Suppressor macrophage treated with lipopolysaccharide for 1 hour (primary cell): ENCODE measurements at places on chromosomes 1 and 21.
A peak's percentile ranks its signal among the peaks of the same experiment; 100 is the strongest.

- peak; percentile 66 for DNase-seq
These were observed 379 bp downstream of the PPCS start for GRCh38 chr1:42456754-42457089.

- peak; percentile 84 for DNase-seq
These were observed 43.4 kb downstream of the KIF1B start for GRCh38 chr1:10253755-10254154.

DNA sequence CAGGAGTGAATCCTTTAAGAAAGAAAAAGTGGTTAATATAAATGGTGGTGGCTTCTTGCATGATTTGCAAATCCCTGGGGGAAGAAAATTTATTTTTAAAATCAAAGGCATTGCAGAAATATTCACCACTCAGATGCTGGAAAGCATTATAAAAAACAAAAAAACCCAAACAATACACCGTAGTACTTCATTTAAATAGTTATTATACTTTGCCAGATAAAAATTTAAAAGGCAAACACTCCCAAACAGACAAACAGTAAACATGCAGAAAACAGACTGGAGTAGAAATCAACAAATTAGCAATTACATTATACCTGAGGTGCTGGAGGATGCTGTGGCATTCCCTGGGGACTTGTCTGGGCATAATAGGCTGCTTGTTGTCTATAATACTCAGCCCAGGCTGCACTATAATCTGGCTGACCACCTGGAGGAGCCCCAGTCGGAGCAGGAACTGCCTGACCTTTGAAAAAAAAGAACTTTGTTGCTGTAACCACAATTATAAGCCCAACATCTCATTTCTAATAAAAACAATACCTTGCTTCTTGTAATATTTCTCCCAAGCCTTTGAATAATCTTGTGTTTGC lies 29.9 kb downstream of the FUBP1 start:
- DNase-seq: no peak

GRCh38 chr21:42460391-42461184 lies 35.4 kb downstream of the RSPH1 start:
- no peak for DNase-seq

- DNase-seq: peak; percentile 26
These were observed 10.8 kb upstream of the PLEKHG5 start for GRCh38 chr1:6502000-6502891.

DNA sequence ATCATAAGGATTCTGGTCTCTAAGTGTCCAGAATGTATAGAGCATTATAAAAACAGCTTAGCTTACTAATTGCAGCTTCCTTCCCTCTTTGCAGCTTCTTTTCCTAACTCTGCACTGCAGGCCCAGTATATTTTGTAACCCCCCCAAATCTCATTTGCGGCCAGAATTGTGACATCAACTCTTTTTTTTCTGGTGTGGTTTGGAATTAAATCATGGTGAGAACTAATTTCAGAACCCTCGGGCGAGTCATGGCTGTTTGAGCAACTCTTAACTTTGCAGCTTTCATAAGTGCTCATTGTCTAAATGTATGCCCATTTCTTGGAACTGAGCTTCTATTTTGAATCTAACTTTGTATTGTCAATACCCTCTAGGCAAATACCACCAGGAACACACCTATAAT lies 187.4 kb downstream of the CYYR1 start:
- peak; percentile 34 for DNase-seq

DNA sequence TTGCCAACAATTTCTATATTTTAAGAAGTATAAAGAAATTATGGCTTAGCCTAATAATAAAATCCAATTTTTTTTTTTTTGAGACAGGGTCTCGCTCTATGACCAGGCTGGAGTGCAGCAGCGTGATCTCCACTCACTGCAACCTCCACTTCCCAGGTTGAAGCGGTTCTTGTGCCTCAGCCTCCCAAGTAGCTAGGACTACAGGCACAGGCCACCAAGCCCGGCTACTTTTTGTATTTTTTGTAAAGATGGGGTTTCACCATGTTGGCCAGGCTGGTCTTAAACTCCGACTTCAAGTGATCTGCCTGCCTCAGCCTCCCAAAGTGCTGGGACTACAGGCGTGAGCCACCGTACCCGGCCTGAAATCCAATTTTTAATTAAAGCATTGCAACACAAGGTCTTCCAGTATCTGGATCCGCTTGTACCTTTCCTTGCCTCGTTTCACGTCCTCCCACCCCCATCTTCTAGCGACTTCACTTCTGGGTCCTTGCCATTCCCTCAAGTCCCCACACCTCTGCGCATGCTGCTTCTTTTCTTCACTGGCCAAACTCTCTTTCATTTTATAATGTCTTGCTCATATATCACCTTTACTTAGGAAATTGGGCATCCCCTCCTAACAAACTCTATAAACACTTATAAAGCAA lies 2.3 kb downstream of the FUBP1 start:
- no peak for DNase-seq

DNA sequence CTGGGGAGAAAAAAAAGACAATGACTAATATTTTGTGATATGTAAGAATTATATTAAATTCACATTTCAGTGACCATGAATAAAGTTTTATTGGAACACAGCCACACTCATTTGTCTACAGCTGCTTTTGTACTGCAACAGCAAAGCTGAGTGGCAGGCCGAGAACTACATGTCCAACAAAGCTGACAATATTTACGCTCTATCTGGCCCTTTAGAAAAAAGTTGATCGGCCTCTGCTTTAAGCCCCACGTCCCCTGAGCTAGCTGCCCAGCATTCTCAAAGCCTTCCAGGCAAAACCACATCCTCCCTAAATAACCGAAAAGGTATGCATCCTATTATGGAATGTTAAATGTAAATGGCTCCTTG lies 8.6 kb downstream of the SLC2A1 start:
- DNase-seq: no peak

DNA sequence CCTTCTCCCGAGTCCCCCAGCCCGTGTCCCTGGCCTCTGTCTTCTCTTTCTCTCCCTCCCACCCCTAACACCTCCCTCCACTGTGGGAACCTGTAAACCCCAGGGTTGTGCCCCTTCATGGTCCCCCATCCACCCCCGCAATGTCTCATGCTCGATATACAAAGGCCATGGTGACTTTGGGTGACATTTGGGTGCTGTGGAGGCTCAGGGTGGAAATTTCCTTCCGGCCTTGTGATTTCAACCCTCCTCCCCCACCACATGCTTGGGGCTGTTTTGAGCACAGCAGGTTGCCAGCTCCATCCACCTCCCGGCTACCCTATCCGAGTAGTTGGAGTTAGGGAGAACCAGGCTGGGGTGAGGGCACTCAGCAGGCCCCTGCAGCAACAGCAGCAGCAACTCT lies 25.7 kb upstream of the VPS13D start:
- DNase-seq: no peak

- DNase-seq: peak; percentile 67
These were observed 791 bp downstream of the USP24 start for GRCh38 chr1:55214212-55214933.

GRCh38 chr1:9048551-9048950 lies 20.9 kb downstream of the SLC2A5 start:
- no peak for DNase-seq

- DNase-seq: no peak
These were observed 92.5 kb upstream of the KCNE2 start for GRCh38 chr21:34271189-34271851.

DNA sequence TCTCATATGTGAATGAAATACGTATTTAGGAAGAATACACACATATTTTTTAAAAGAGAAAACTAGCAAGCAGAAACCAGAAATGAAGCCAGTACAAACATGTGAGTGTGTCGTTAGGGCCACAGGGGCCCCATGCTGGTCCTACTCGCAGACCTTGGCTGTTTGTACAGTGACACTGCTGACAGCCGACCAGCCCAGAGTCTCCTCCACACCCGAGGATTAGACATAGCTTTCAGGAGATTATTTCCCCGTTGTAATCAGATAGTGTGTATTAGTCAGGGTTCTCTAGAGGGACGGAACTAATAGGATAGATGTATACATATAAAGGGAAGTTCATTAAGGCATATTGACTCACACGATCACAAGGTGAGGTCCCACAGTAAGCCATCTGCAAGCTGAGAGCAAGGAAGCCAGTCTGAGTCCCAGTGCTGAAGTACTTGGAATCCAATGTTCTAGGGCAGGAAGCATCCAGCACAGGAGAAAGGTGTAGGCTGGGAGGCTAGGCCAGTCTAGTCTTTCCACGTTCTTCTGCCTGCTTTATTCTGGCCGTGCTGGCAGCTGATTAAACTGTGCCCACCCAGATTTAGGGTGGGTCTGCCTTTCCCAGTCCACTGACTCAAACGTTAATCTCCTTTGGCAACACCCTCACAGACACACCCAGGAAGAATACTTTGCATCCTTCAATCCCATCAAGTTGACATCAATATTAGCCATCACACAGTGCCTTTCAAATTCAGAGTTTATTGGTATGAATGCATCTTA lies 51.2 kb downstream of the DIP2A start:
- no peak for DNase-seq

DNA sequence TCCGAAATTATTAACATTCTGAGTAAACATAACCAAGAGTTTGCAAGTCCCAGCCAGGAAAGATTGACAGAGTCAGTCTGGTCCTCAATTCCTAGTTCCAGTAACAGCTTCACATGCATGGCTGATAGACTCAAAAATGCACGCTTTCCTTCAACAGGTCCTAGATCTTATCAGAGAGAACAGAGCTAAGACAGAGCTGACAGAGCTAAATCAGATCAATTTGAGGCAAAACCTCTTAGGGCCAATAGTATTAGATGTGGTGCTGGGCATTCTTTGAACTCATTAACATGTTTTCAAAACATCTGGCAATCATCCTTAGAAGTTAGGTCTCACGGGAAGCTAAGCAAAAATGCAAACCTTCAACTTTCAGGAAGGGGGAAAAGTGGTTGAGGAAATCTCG lies 114.0 kb downstream of the GREM2 start:
- DNase-seq: no peak

DNA sequence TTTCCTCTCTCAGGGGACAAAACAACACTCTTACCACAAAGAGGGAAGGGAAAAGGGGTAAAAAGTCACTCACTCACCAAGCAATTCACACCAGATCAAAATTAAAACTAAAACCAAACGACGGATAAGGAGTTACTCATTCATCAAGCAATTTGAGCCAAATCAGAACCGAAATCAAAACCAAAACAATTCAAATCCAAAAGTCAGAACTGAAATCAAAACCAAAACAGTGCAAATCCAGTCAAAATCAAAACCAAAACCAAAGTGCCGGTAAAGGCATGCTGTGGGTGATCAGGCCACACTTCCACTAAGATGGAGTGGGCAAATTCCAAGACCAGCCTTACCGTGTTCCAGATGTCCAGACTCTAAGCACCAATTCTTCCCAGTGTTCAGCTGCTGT lies 717.9 kb downstream of the AMY1C start:
- no peak for DNase-seq

DNA sequence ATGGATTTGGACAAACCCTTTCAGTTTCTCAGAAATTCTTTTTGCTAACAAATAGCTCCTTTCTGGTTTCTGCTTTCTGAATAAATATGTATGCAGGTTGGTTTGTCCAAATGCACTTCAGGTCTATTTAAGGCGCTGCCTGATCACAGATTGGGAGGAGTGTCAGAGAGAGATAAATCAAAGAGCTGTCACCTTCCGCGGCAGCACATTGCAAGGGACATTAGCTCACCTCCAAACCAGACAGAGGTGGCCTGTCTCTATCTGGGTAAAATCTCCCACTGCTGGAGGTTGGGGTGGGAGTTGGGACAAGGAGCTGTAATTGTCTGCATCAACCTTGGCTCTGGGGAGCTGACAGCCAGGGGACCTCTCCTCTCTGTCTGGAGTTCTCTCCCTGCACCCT lies 25.2 kb downstream of the PRAMEF20 start:
- DNase-seq: no peak

- DNase-seq: no peak
These were observed 82.6 kb downstream of the EVA1C start for GRCh38 chr21:32494934-32495709.

- DNase-seq: peak; percentile 18
These were observed 49.3 kb downstream of the SCP2 start for GRCh38 chr1:52976183-52977035.

GRCh38 chr1:56586502-56586901 lies 7.1 kb upstream of the PLPP3 start:
- no peak for DNase-seq

DNA sequence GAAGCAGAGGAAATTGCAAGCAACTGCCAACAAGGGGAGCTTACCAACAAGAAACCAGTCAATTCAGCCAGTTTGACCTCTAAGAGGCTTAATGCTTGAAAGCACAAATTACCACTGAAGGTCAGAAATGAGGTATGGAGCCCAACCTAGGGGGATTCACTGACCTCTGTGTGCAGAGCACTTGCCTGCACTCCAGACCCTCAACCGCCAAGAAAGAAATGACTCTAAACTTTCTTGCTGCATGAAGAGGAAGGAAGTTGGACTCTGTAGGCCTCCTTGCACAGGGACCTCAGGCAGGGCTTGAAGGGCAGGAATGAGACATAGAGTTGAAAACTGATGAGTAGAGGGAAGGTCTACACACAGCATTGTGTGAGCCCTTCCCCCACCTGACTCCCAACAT lies 10.0 kb downstream of the ARMH1 start:
- DNase-seq: peak; percentile 53

GRCh38 chr1:155192346-155193274 lies 15.1 kb downstream of the THBS3 start:
- peak; percentile 10 for DNase-seq

- no peak for DNase-seq
These were observed 428 bp upstream of the ZNF678 start for GRCh38 chr1:227562933-227563323.

- no peak for DNase-seq
These were observed 1.2 kb downstream of the GPR52 start for GRCh38 chr1:174448974-174449373.

GRCh38 chr1:156821801-156822200 lies 5.2 kb upstream of the SH2D2A start:
- no peak for DNase-seq

DNA sequence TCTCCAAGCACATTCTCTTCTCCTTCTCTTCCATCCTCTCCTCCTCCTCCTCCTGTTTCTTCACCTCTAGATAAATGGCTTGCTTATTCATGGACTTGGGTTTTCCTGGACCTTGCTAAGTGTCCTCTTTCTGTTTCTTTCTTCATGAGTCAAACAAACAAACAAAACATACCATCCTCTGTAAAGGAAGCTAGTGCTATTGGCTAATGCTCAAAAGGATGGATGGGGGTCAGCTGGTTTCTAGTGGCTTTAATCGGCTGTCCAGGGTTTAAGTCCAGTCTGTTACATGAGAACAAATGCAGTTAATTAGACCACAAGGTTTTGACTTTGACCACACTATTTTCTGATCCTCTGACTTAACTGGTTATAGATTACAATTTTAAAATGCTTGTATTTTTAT lies 83.8 kb upstream of the TSPAN2 start:
- no peak for DNase-seq

- no peak for DNase-seq
These were observed 30.4 kb upstream of the EYA3 start for GRCh38 chr1:28118640-28119307.

- peak; percentile 6 for DNase-seq
These were observed 32.3 kb downstream of the TBX19 start for GRCh38 chr1:168312718-168313604.
